Left renal cortex interstitium (tissue), 4 donors: ENCODE measurements at places on chromosomes 12 and 14. TPM values are rescaled to one million over a fixed set of nuclear protein-coding genes. Genes with fewer than 3 reads are reported as not detected.

Gene KRT82
- polyA plus RNA-seq = not detected

Gene ST8SIA1
- 6.1 TPM for polyA plus RNA-seq

Gene EFS
- polyA plus RNA-seq = 30.5 TPM

Gene STAB2
- 1.3 TPM for polyA plus RNA-seq

Gene IL23A
- polyA plus RNA-seq = 0.59 TPM

Gene SLC39A2
- 2.0 TPM for polyA plus RNA-seq

Gene TXNRD1
- 61.5 TPM for polyA plus RNA-seq

Gene CFAP251
- polyA plus RNA-seq = 9.2 TPM

Gene ACVRL1
- 41.5 TPM for polyA plus RNA-seq

Gene TAS2R20
- polyA plus RNA-seq = 1.2 TPM

Gene SYCP3
- polyA plus RNA-seq = 1.5 TPM

Gene LHX5
- polyA plus RNA-seq = not detected

Gene LRRC23
- polyA plus RNA-seq = 24.5 TPM

Gene PPP2R3C
- polyA plus RNA-seq = 48.7 TPM

DNA sequence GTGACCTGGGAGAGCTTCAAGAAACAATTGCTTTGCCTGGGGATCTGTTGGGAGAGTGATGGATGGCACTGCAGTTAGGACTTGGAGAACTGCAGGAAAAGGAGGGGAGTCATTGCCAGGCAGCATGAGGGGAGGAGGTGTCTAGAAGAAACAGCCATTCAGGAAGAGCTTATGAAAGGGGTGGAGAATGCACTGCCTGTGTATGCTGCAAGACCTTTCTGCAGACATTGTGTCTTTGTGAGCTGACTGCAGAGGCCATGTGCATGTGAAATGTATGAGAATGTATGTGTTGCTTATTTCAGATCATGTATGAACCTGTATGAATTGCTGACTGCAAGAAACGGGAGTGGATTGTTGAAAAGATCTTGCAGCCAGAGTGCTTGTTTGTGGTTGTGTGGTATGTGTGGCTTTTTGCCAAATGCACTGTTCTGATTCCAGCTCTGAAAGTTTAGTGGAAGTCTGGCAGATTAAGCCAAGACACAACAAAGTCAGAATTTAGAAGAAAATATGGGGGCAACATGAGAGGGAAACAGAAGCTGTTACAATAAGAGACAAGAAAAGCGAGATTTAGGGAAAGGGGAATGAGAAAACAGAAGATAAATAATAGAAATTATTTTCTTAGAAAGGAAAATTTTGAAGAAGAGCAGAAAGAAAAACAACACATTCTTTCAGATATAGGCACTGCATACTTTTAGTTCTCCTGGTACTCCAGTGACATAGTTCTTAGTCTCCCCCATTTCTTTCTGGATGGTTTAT is 9.8 kb upstream of the RIMKLB start:
- DNase-seq = no peak

- no peak for DNase-seq
These were observed 39.3 kb downstream of the CCDC177 start for GRCh38 chr14:69535230-69535848.

DNA sequence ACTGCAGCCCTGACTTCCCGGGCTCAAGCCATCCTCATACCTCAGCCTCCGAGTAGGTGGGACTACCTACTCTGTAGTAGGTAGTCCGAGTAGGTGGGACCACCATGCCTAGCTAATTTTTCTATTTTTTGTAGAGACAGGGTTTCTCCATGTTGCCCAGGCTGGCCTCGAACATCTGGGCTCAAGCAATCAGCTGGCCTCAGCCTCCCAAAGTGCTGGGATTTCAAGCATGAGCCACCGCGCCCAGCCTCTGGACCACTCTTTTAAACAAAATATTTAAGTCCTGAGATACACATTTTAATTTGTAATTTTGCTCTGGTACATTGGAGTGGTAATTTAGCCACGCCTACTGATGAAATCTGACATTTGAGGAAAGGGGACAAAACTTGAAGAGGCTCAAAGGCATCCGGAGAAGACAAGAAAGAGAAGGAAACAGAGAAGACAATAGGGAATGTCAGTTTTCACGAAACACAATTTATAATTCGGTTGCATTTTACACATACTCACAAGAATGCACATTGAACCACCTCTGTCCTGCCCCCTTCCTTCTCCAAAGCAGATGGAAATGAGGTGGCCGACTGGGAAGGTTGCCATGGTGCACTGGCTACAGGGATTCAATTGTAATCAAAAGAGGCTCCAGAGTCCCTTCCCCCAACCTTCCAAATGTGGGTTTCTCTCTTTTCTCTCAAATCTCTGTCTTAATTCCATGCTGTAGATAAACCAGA is 9.7 kb upstream of the TUBA1A start:
- DNase-seq = no peak

- DNase-seq = no peak
These were observed 93.3 kb downstream of the NINJ2 start for GRCh38 chr12:569803-570434.

DNA sequence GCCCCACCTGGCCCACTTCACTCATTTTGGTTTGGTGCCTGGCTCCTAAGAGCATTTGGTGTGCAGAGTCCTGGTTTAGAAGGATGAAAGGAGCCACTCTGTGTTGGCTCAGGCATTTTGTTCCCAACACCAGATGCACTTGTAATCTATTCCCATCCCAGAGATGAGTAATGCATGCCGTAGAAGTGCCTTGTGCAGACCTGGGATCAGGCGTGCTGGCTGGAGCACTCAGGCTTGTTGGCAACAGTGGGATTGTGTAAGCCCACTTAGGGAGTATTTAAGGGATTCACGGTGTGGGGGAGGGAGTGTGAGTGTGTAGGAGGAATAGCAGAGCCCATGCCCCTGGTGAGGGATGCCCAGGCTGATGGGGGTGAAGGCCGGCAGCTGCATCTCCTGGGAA is 501.5 kb upstream of the TBX3 start:
- DNase-seq = no peak

GRCh38 chr14:68624541-68625220 is 168.2 kb downstream of the ZFP36L1 start:
- DNase-seq = no peak

DNA sequence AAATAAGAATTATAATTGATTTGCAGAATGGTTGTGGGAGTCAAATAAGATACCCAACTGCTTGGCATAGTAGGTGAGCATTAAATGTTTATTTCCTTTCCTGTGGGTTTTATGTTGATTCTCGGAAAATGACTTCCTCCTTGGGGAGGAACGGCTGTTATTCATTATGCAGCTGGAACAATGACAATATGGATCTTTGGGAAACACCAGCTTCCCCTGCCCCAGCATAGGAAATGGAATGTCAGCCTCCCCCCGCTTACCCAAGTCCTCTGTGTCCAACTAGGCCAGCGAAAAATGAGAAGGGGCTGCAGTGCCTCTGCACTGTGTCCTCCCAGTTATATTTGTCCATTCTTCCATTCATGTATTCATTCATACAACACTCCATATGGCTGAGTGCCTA is 11.7 kb upstream of the CCDC177 start:
- DNase-seq = no peak

DNA sequence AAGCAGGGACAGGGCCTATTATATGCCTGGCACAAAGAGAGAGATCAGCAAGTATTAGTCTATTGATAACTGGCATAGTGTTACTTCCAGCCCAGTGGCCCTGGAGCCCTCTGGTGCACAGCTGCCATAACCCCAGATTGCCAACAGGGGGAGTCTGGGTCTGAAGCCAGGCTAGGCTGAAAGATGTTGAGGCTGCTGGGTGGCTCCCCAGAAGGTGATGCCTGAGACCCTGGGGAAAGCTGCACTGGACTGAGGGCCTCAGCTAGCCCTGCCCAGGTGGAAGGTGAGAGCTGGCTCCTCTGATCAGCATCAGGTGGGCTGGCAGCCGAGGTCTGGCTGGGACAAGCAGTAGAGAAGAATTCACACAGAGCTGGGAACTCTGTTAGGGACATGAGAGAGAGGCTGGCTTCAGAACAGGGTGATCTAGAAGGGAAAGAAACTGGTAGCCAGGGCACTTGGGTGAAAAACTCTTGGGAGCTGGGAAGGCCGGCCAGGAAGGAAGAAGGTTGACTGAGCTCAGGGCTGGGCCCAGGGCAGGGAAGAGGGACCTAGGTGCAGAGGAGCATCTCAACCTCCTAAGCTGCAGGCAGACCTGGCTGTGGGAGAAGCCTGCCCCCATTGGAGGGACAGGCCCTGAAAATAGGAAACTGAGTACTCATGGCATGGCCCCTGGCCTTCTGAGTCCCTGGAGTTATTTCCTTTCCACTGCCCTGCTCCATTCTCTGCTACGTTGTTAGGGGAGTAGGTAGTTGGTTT is 3.9 kb downstream of the GZMH start:
- DNase-seq = no peak

- DNase-seq = no peak
These were observed 236.7 kb downstream of the ANO2 start for GRCh38 chr12:5708371-5708770.

- peak; percentile 55 for DNase-seq
These were observed 37.3 kb upstream of the ADGRD1 start for GRCh38 chr12:130916241-130916911.

- DNase-seq = no peak
These were observed 58.6 kb downstream of the R3HDM2 start for GRCh38 chr12:57372233-57372632.

DNA sequence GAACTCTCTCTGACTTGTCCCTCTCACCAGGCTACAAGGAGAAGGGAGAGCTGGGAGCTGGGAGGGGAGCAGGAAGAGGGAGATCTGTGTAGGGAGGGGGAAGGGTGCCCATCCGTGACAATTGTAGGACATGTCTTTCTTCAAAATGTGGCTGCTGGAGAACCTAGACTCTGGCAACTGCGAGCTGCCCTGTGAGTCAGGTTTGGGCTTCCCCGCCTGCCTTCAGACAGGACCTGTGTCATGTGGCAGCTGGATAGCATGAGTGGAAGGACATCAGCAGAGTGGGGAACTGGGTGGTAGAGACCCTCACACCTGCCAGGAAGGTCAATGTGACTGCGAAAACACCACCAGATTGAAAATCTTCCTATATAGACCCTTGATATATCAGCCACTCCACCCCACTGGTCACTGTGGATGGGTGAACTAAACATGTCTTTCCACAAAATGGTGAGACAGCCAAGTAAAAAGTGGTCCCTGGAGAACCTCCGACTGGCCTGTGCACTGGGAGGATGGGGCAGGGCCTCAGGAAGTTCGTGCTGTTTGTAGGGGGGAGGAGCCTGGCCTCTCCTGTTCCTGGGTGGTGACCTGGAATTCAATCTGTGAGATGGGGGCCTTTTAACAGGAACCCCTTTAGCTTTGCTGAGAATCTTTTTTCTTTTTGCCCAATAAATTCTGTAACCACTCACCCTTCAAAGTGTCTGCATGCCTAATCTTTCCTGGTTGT is 62.2 kb upstream of the CAPRIN2 start:
- no peak for DNase-seq

- DNase-seq = no peak
These were observed 181.2 kb downstream of the PELI2 start for GRCh38 chr14:56299306-56299984.

DNA sequence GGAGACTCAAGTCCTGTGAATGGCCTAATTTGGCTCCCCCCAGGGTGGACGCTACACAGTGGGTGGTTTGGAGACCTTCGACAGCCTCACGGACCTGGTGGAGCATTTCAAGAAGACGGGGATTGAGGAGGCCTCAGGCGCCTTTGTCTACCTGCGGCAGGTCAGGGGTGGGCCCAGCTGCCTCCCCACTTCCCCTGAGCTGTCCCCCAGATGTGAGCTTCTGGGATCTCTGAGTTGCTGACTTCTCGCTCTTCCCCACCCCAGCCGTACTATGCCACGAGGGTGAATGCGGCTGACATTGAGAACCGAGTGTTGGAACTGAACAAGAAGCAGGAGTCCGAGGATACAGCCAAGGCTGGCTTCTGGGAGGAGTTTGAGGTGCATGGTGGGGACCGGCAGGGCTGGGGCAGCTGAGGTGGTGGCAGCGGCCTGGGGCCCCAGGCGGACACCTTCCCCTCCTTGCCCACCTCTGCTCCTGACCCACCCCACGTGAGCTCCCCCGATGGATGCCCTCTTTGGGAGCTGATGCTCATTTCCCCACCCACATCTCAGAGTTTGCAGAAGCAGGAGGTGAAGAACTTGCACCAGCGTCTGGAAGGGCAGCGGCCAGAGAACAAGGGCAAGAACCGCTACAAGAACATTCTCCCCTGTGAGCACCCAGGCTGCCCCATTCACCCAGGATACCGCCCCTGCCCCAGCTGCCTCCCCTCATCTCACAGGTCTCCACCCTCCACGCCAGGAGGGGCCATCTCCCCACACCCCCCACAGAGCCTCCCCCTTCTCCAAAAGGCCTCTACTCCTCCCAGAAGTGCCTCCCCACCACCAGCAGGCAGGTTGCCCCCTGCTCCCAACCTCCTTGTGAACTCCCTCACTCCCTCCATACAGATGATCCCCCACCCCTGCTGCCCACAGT is 4.2 kb downstream of the PTPN6 start:
- no peak for DNase-seq

GRCh38 chr12:52198454-52199215 is 6.8 kb upstream of the KRT80 start:
- DNase-seq = no peak

DNA sequence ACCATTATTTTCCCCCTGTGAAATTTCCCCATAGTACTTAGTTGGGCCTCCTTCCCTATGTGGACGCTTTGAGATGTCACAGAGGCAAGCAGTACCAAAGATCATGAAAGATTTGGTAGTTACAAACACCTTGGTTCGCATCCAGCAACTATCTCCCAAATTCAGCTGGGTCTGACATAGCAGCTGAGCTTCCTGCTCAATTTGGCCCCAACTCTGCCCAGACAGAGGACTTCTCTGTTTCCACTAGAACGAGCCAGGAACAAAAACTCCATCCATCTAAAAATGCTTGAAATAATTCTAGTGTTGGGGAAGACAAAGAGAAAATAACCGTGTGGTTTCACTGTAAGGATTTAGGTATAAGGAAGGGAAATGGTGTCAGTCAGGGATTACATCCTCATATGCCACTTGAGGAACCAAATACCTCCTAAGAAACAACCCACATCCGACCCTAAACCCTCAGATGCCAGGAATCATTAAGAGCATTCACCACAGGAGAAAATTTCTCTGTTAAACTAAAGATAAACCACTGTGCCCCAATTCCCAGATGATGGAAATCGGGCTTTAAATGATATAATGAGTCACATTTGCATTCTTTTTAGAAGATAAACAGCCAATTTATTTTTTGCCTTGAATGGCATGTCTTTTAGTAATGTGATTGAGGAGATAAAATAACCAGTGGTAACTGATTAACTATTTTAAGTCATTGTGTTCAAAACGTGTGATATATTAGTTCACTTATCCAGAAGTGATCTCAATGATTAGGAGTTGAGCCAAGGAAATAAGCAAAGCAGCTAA is 103.7 kb upstream of the IFNG-AS1 start:
- no peak for DNase-seq

DNA sequence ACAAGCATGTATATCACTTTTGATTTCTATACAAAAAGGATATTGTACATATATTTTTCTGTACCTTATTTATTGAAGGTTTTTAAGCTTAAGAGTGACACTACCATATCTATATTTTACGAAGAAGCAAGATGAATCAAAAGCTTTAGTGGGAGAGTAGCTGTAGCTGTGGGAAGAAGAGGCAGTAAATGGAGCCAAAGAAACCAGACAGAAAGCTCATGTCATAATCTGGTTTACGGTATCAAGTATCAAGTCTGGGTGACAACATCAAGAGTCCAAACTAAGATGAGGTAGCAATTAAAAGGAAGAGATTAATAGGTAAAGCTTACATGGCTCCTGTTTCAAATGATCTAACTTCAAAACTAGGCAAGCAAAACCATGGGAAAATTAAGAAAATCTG is 54.8 kb downstream of the CEP83 start:
- no peak for DNase-seq

GRCh38 chr14:28461389-28461788 is 305.2 kb upstream of the FOXG1 start:
- DNase-seq = no peak

GRCh38 chr14:100372357-100373048 is 49.4 kb downstream of the SLC25A47 start:
- DNase-seq = no peak
